ENCODE measurements at places on chromosomes 7 and 10.

GRCh38 chr7:129032017-129032416 is 22.9 kb downstream of the TNPO3 start:
- DNase-seq = no peak

- DNase-seq = peak; percentile 68
Measured at GRCh38 chr10:77111611-77112550, 525.7 kb downstream of the KCNMA1 start.

DNA sequence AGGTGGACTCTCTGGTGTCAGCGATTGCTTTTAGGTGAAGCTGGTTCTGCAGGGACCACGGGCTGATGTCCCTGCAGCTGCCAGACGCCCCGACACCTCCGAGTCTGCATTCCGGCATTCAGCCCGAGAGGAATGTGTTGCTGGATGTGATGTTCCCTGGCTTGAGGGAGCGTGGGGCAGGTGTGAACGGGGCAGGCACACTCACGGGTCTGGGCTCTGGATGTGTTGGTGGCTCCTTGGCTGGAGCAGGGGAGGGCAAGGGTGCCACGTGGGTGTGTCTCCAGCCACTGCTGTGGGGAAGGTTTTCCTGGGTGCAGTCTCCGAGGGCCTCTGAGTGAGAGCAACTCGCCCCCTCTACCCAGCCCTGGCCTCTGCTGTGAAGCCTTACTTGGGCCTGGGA is 140.5 kb downstream of the CAMK1D start:
- no peak for DNase-seq

GRCh38 chr10:59854571-59854970 is 51.8 kb downstream of the CCDC6 start:
- DNase-seq = no peak

DNA sequence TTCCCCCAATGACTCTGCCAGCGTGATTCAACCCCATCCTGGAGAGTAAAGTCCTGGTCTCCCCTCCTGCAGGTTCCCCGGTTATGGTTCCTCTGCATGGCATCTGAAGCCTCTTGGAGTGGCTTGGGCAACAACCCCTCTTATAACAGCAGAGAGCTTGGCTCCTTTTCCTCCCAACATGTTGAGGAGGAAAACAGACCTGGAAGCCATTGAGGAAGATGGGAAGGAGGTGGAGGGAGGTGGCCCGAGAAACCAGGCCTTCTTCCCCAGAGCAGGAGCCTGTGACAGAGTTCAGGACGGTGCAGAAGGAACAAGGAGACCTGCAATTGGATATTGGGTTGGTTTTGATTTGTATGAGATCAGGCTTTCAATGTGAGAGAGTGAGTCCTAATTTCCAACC is 184.0 kb upstream of the ADCY1 start:
- DNase-seq = no peak

- no peak for DNase-seq
Measured at GRCh38 chr10:82176587-82176986, 301.6 kb downstream of the NRG3 start.

GRCh38 chr7:16564023-16564380 is 37.4 kb downstream of the LRRC72 start:
- DNase-seq = no peak

DNA sequence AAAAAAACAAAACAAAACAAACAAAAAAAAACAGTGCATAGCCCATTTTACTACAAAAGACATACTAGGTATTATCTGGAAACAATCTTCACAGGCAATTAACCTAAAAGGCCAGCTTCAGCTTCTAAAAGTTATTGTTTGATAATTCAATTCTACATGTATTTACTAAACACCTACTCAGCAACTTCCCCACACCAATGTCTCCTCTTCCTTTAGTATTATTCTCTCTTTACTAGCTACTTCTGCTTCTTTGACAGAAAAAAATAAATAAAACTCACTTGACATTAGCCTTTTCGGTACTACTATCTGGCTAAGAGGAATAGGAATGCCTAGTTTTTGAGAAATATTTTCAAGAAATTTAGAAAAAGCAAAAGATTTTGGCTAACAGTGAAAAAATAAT is 2.8 kb downstream of the TM9SF3 start:
- peak; percentile 42 for DNase-seq
